ENCODE measurements at places on chromosomes 2 and 18.

GRCh38 chr2:147172493-147173188, 672.2 kb upstream of the ACVR2A start:
- DNase-seq = no peak

- DNase-seq = no peak
Measured at GRCh38 chr2:218861645-218862318, 2.2 kb downstream of the WNT6 start.

DNA sequence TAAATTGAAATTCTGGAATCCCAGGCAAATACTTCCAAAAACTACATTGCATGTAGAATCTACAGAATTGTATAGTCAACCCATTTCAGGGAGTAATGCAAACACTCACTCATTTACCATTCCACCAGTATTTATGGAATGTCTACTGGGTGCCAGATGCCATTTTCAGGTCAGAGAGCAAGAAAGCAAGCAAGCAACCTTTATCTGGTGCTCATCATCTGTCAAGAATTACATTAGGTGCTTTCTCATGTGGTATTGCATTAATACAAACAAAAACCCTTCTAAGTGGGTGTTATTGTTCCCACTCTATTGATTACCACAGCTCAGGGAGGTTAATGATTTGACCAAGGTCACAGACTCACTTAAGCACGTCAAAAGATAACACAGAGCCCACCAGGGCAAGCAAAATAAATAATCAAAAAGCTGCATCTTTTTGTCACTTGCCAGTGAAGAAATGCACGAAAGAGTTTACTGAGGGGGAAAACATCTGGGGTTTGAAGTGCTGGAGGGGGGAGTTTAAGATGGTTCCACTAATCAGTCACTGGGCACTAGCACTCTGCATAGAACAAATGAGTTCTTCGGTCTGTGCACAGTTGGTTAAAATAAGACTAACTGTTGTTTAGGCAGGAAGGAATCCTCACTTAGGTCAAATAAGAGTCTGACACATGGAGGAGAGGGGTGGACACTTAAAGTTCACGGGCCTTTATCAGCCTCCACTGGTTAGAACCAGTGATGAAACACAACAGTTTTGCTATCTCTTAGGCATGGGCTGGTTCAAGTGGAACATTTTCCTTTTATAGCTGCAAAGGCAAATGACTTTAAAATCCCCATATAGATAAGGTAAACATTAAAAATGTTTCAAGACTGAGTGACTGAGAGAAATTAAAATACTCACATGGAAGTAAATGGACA, 208.8 kb downstream of the CDH2 start:
- no peak for DNase-seq

GRCh38 chr2:79906139-79906890, 393.5 kb downstream of the CTNNA2 start:
- no peak for DNase-seq

DNA sequence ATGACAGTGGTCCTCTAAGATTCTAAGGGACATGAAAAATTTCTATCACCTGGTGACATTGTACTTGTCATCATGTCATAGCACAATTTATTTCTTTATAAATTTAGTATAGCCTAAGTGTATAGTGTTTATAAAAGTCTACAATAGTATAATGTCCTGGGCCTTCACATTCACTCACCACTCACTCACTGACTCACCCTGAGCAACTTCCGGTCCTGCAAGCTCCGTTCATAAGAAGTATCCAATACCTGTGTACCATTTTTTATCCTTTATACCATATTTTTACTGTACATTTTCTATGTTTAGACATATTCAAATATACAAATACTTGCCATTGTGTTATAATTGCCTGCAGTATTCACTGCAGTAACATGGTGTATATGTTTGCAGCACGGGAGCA, 72.8 kb upstream of the DSEL start:
- no peak for DNase-seq

DNA sequence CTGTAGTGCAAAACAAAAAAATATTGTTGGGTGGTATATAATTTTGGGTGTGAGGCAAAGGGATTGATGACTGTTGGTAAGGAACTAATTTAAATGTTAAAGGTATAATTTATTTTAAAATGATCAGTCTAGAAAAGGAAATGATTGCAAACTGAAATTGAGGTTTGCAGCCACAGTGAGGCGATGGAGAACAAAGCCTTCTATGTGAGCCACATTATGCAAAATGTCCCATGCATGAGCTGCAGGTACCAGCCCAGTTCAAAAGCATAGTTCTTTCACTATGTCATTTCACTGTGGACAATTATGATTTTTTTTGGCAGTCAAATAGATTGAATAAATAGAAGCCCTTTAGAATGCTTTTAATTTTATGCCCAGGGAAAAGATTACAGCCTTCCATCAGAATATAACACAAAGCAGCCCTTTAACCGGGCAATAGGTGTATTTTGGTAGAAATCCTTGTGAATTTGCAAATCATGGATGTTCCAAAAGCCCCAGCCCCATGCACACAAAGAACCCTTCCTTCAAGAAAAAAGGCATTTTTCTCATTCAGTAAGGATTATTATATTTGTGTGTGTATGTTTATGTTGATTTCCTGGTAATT, 1.7 kb downstream of the MAP2 start:
- DNase-seq = no peak

- no peak for DNase-seq
Measured at GRCh38 chr2:112021781-112022231, 33.3 kb upstream of the TMEM87B start.

GRCh38 chr2:203310688-203311436, 17.3 kb upstream of the ABI2 start:
- DNase-seq = no peak

DNA sequence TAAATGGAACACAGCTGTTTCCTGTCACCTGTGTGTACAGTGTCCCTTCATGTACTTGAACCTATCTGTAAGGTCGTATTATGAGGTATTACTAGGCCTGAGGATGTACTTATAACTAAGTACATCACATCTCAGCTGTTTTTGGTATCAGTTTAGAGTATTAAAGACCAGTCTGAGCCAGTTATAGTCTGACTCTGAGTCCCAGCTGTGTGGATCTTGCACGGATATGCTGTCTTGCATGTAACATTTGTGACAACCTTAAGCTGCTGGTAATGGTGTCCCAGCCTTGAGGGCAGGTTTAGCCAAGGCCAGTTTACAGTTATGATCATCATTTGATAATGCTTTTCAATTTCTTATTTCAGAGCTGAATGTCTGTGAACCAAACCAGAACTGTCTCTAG, 496.3 kb downstream of the SLC4A3 start:
- DNase-seq = no peak

GRCh38 chr2:220241423-220241822, 614.0 kb downstream of the SLC4A3 start:
- DNase-seq = no peak
